ENCODE measurements at places on chromosomes 2 and 18.
A peak's percentile ranks its signal among the peaks of the same experiment; 100 is the strongest.

DNA sequence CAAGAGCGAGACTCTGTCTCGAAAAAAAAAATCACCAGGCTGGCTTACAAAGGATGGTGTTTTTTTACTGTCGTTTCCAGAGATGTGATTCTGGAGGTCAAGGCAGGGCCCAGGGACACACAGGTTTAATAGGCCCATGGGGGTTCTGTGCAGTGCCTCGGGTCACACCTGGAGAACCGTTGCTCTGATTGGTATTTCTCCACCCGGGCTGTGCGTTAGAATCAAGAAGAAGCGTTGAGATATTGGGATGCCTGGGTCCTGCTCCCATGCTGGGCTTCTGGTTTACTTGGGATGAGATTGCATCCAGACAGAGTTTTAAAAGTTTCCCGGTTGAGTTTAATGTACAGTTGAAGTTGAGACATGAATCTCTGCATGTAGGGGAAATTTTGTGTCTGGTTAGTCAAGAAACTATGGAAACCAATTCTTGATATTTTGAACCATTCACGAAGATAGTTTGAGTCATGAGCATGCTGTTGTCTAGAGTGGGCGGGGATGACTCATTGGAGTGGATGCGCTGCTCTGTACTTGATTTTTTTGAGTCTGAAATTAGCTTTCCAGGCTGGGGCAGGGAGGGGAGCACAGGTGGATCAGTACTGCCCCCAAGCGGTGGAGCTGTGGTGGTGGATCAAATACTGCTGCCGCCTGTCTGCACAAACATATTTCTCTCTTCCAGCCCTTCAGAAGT lies 50.1 kb downstream of the GREB1 start:
- DNase-seq: peak; percentile 92

GRCh38 chr2:229300371-229300770 lies 29.3 kb upstream of the PID1 start:
- DNase-seq: no peak

- no peak for DNase-seq
Observed at GRCh38 chr18:63213936-63214671, 105.5 kb downstream of the BCL2 start.

DNA sequence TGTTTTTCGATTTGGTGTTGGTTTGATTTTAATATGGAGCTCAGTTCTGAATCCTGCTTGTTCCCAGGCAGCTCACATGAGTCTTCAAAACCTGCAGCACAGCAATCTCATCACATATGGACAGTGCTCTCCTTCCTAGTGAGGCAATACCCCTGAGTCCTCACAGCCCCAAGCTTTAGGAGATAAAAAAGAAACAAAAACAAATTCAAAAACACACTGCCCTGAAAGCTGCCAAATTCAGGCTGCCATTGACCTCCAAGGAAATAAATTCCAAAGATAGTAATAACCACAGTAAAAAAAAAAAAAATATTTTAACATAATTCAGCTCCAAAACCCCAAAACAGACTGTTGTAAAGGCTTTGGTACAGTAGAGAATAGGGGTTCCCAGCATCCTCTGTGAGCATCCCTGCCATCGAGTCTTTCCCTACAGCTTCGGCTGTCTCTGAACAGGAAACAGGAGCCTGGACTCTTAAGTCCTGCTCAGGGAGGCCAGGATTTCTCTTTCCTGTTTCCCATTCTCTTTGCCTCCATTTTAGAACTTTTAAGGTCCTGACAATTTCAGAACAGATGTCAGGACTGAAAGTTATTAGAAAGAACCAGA lies 14.7 kb upstream of the SP3 start:
- peak; percentile 49 for DNase-seq

- DNase-seq: no peak
Observed at GRCh38 chr18:69689121-69689759, 258.4 kb downstream of the CD226 start.

DNA sequence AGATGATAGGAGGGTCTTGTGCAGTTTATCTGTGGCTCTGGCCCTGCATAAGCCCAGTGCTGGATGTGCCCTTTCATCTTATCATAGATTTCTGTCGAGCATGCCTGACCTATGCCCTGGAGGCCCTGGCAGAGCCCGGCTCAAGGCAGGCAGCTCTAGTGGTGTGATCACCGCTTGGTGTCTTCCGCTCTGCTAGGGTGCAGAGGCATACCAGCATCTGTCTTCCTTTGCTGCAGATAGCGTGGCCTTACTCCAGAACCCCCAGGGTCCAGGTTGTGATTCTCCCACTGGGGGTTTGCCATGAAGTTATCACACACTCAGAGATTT lies 13.7 kb upstream of the TRAF3IP1 start:
- no peak for DNase-seq

DNA sequence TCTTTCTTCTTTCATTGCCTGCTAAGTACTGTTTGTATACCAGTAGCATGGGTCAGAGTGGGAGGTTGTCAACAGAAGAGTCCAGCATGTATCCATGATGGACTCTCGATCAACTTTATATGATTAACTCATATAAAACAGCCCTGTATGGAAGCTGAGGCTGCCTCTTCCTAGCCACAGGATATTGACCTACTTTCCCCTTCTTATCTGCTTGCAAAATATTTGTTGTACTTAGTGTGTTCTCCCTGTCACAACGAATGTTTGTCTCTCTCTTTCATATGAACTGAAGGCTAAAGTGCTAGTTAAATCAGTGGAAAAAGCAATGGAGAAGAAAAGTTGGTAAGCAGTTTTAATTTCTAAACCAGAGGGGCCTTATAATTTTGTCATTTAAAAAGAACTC lies 17.8 kb downstream of the MYO1B start:
- no peak for DNase-seq

GRCh38 chr2:101496279-101496678 lies 21.4 kb upstream of the RFX8 start:
- no peak for DNase-seq

DNA sequence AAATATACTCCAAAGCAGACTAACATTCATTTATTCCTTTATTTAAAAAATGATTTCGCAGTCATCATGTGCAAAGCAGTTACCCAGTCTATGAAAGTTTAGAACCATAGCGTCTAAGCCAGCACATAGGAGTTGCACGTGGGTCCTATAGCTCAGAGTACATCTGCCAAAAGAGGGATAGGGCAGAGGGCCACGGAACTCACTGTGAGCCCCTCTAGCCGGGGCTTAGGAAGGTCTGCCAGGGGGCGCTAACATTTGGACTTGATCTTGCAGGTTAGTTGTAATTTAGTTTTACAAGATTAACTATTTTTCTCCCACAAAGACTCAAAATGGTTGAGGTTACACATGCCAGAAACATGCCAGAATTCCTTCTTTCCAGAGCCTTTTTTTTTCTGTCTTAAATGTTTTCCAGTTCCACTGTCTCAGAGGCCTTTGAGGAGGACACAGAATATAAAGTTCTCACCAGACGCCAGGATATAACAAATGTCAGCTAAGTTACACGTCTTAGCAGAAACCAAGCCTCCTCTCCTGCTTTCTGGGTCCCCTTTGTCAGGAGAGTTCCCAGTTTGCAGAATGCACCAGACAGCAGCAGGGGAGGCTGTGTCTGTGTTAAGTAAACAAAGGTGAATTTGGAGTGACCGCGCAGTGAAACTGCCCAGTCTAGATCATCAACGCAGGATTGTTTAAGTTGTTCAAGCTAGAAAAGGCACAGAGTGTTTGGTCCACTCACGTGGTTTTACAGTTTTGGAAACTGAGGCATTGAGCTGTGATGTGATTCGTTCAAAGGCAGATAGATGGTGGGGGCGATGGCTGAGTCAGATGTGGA lies 292.0 kb downstream of the PRKCE start:
- no peak for DNase-seq

Measured in skeletal muscle cell (primary cell).